ENCODE measurements at places on chromosomes 3 and 15. TPM values are rescaled to one million over a fixed set of nuclear protein-coding genes. Genes with fewer than 3 reads are reported as not detected.
A peak's percentile ranks its signal among the peaks of the same experiment; 100 is the strongest.

- no peak for DNase-seq
These were observed 51.8 kb upstream of the SSR3 start for GRCh38 chr3:156606729-156607128.

Gene MUSTN1
- 78.0 TPM for total RNA-seq

GRCh38 chr15:25993506-25993905 is 130.4 kb upstream of the ATP10A start:
- DNase-seq, result no peak

Gene AGBL1
- total RNA-seq, result 0.21 TPM

GRCh38 chr3:31185062-31185357 is 290.5 kb upstream of the GADL1 start:
- peak; percentile 46 for DNase-seq

Gene CELF6
- 1.0 TPM for total RNA-seq
